ENCODE measurements at places on chromosomes 5 and 9. TPM values are rescaled to one million over a fixed set of nuclear protein-coding genes. Genes with fewer than 3 reads are reported as not detected.

- H3K27me3 ChIP-seq, result no peaks in the 10 kb centered on the region
- DNase-seq, result no peak
- H3K27ac ChIP-seq, result no peak overlapping the region
These were observed 95.4 kb upstream of the RETREG1 start for GRCh38 chr5:16712178-16712577.

- DNase-seq, result no peak
- peaks cover 9% of the 10 kb centered on the region for H3K4me1 ChIP-seq
- H3K27ac ChIP-seq, result no peak overlapping the region
- no peaks in the 10 kb centered on the region for H3K27me3 ChIP-seq
- no peak overlapping the region for H3K4me3 ChIP-seq
These were observed 5.7 kb upstream of the TRAF2 start for GRCh38 chr9:136880651-136881050.

The SMIM15 gene
- 123 TPM for total RNA-seq

The FOXD4L4 gene
- 0.30 TPM for total RNA-seq

- H3K27ac ChIP-seq, result no peak overlapping the region
- DNase-seq, result no peak
- no peaks in the 10 kb centered on the region for H3K4me1 ChIP-seq
- H3K36me3 ChIP-seq, result no peaks in the 10 kb centered on the region
These were observed 70.0 kb downstream of the NLN start for GRCh38 chr5:65791712-65792673.

The CYLC2 gene
- total RNA-seq, result not detected

DNA sequence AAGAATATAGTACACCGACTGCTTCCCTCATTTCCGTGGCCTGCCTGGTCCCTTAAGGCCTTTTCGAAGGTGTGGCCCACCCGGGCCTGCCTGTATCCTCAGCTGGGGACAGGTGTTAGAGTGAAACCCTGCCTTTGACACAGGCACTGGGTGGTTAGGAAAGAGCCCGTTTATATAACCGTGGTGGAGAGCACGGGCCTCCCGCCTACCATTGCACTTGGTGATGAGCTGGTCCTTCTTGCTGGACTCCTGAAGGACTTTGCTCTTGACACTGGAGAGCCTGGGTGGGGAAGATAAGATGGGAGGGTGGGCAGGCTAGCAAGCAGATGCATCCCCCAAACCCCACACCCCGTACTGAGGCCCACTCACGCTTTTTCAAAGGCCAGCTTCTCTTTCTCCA is 2.3 kb downstream of the SPATA24 start:
- DNase-seq, result no peak
- H3K4me3 ChIP-seq, result no peak overlapping the region
- no peaks in the 10 kb centered on the region for H3K4me1 ChIP-seq
- H3K27ac ChIP-seq, result no peak overlapping the region
- H3K36me3 ChIP-seq, result no peaks in the 10 kb centered on the region

The GFI1B gene
- 1.3 TPM for total RNA-seq

DNA sequence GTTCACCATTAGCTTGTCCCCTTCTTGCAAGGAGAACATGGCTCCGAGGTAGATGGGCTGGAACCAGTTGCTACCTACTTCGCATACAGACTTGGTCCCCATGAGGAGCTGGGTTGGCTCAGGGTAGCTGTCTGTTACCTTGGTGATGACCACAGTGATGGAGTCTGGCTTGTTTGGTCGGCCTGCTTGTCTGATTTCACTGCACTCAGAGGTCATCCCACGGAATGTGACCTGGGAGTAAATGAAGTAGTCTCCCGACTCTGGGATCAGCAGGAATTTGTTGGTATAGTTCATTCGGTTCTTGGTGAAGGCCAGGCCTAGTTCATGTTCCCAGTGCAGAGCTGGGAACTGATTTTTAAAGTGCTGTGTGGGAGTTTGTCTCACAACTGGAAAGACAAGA is 15.3 kb downstream of the TNFSF15 start:
- no peak overlapping the region for H3K4me3 ChIP-seq
- no peak for DNase-seq
- H3K27me3 ChIP-seq, result no peaks in the 10 kb centered on the region
- no peaks in the 10 kb centered on the region for H3K36me3 ChIP-seq
- no peaks in the 10 kb centered on the region for H3K4me1 ChIP-seq
- H3K27ac ChIP-seq, result no peak overlapping the region

- no peaks in the 10 kb centered on the region for H3K36me3 ChIP-seq
- no peak overlapping the region for H3K4me3 ChIP-seq
- no peaks in the 10 kb centered on the region for H3K27me3 ChIP-seq
- no peaks in the 10 kb centered on the region for H3K4me1 ChIP-seq
- H3K27ac ChIP-seq, result no peak overlapping the region
These were observed 526.5 kb downstream of the KIF4B start for GRCh38 chr5:155540000-155540595.

- DNase-seq, result no peak
- H3K27ac ChIP-seq, result no peak overlapping the region
- no peaks in the 10 kb centered on the region for H3K27me3 ChIP-seq
- no peak overlapping the region for H3K4me3 ChIP-seq
These were observed 57.6 kb downstream of the ADAMTS2 start for GRCh38 chr5:179287631-179288030.

DNA sequence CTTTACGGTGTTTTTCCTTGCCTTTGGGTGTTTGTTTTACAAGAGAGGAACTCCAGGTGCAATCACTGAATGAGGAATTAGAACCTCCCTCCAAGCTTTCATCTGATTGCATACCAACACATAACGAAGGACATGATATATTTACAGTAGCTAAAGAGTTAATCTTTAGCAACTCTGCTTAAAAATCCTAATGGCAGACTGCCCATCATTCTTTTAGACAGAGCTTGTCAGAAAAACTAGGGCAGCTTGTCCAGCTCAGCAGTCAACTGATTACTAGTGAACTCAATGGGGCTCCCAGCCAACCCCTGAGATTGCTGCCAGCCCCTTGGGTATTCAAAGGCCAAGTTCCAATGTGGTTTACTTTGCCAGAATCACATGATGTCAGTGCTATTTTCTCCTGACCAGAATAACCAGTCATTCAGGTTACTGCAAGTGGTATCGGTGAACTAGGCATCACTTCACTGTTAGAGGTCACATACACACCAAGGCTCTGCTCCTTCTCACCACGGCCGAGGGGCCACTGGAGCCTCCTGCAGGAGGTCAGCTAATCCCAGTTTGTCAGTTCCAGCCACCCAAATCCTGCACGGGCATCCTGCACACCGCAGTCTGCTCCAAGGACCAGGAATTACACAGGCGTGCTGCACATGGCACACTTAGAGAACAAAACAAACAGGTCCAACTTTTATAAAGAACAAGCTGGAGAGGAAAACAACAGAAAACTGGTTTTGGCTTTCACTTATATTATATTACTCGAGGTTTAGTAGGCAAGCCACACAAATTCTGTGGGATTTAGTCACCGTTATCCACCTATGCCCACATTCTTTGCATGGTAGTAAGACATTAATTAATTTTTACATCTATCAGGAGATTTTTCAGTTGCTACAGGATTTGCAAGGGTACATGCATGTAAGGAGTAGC is 62.5 kb downstream of the NFIB start:
- no peaks in the 10 kb centered on the region for H3K27me3 ChIP-seq
- DNase-seq, result peak; percentile 85
- no peaks in the 10 kb centered on the region for H3K36me3 ChIP-seq
- no peak overlapping the region for H3K4me3 ChIP-seq

The RNF183 gene
- total RNA-seq, result 9.2 TPM

GRCh38 chr5:119930490-119930889 is 301.1 kb downstream of the FAM170A start:
- H3K27me3 ChIP-seq, result no peaks in the 10 kb centered on the region
- H3K4me1 ChIP-seq, result no peaks in the 10 kb centered on the region
- no peak overlapping the region for H3K4me3 ChIP-seq
- no peak for DNase-seq
- no peaks in the 10 kb centered on the region for H3K36me3 ChIP-seq
- no peak overlapping the region for H3K27ac ChIP-seq

GRCh38 chr9:101966691-101967090 is 228.2 kb upstream of the GRIN3A start:
- no peak overlapping the region for H3K4me3 ChIP-seq
- H3K27ac ChIP-seq, result no peak overlapping the region
- H3K4me1 ChIP-seq, result no peaks in the 10 kb centered on the region
- no peak for DNase-seq
- no peaks in the 10 kb centered on the region for H3K36me3 ChIP-seq
- no peaks in the 10 kb centered on the region for H3K27me3 ChIP-seq

GRCh38 chr9:132646726-132647125 is 23.1 kb downstream of the DDX31 start:
- no peak overlapping the region for H3K27ac ChIP-seq
- no peaks in the 10 kb centered on the region for H3K4me1 ChIP-seq
- H3K4me3 ChIP-seq, result no peak overlapping the region
- no peaks in the 10 kb centered on the region for H3K36me3 ChIP-seq

DNA sequence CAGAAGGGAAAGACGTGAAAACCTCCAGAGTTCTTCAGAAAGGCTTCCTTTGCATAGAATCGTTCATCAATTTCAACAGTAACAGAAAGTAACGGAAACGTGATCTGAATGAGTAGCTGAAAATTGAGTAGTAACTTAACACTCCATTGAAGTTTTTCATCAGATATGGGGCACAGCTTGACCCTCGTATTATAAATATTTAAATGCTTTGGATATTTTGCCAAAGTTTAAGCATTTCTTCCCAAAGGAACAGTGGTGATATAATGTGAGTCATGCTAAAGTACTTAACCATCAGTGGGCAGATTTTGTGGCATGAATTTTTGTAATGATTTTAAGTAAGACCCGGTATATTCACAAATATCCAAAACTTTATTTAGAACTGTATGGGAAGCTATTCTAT is 67.4 kb upstream of the ADAMTS19 start:
- H3K4me3 ChIP-seq, result no peak overlapping the region
- no peak overlapping the region for H3K27ac ChIP-seq
- no peak for DNase-seq
- no peaks in the 10 kb centered on the region for H3K4me1 ChIP-seq
- no peaks in the 10 kb centered on the region for H3K36me3 ChIP-seq

- no peak overlapping the region for H3K4me3 ChIP-seq
- H3K4me1 ChIP-seq, result no peaks in the 10 kb centered on the region
- H3K27ac ChIP-seq, result no peak overlapping the region
- DNase-seq, result no peak
- no peaks in the 10 kb centered on the region for H3K27me3 ChIP-seq
These were observed 257.5 kb downstream of the NSG2 start for GRCh38 chr5:174303035-174303434.

- no peak overlapping the region for H3K4me3 ChIP-seq
- DNase-seq, result no peak
- H3K27ac ChIP-seq, result no peak overlapping the region
- H3K36me3 ChIP-seq, result no peaks in the 10 kb centered on the region
These were observed 11.8 kb upstream of the GNA14 start for GRCh38 chr9:77659926-77660325.

GRCh38 chr9:1383899-1384455 is 333.8 kb downstream of the DMRT2 start:
- no peak overlapping the region for H3K27ac ChIP-seq
- DNase-seq, result no peak
- no peaks in the 10 kb centered on the region for H3K4me1 ChIP-seq
- no peaks in the 10 kb centered on the region for H3K27me3 ChIP-seq
- no peaks in the 10 kb centered on the region for H3K36me3 ChIP-seq

DNA sequence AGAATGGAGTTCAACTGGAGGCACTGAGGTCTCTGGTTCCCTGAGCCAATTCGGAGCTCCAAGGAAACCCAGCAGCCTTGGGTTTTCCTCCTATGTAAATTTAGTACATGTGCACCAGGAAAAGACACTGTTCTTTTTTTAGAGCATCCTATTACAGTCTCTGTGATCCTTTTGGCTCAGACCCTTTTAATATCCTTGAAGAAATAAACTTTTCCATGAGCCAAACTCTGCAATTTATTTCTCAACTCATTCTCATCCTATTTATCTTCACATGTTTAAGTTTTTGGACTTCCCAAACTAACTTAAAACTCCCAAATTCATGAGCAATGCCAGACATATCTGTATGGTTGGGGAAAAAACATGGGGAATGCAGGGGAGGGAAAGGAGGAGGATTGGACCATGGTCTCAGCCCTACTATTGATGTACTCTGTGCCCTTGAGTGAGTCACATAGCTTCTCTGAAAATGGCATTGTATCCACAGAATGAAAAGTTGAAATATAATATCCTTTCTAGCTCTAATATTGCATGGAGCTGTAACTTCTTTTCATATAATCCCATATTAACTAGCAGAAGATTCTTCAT is 76.6 kb downstream of the PAPPA start:
- no peak for DNase-seq
- H3K27me3 ChIP-seq, result no peaks in the 10 kb centered on the region
- H3K27ac ChIP-seq, result no peak overlapping the region
- H3K4me3 ChIP-seq, result no peak overlapping the region

GRCh38 chr9:38417003-38417945 is 7.0 kb downstream of the IGFBPL1 start:
- peak; percentile 45 for DNase-seq
- no peaks in the 10 kb centered on the region for H3K4me1 ChIP-seq
- no peaks in the 10 kb centered on the region for H3K27me3 ChIP-seq

DNA sequence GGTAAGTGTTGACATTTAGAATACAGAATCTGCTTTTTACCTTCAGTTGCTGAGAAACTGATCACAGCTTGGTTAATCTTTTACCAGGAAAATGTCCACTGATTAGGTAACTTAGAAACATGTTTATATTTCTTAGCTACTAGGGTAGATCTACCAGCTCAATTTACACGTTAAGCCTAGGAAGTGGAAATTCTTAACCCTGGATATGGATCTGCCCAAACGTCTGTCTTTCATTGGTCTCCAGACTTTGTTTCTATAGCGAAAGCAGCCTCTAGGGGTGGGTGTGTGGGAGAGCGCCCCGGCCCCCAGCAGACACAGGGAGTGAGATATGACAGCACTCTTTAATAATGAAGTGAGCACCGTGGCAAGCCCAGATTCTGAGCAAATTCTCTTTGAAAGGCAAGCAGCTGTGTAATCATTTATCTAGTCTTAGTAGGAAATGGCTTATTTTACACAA is 141.6 kb upstream of the ZNF608 start:
- H3K36me3 ChIP-seq, result no peaks in the 10 kb centered on the region
- DNase-seq, result no peak
- H3K27ac ChIP-seq, result peak overlapping the region; percentile 71
- H3K27me3 ChIP-seq, result no peaks in the 10 kb centered on the region
- H3K4me1 ChIP-seq, result no peaks in the 10 kb centered on the region
- H3K4me3 ChIP-seq, result peak overlapping the region; percentile 4

- peaks cover 6% of the 10 kb centered on the region for H3K4me1 ChIP-seq
- H3K27ac ChIP-seq, result peak overlapping the region; percentile 77
- H3K4me3 ChIP-seq, result peak overlapping the region; percentile 97
- DNase-seq, result peak; percentile 35
- H3K36me3 ChIP-seq, result no peaks in the 10 kb centered on the region
These were observed 86.3 kb upstream of the MELK start for GRCh38 chr9:36486329-36486932.

- H3K4me3 ChIP-seq, result no peak overlapping the region
- DNase-seq, result no peak
- H3K36me3 ChIP-seq, result no peaks in the 10 kb centered on the region
These were observed 462.1 kb upstream of the GRAMD2B start for GRCh38 chr5:125961150-125961549.

GRCh38 chr5:172420235-172420939 is 33.9 kb downstream of the SH3PXD2B start:
- no peak overlapping the region for H3K4me3 ChIP-seq
- DNase-seq, result peak; percentile 92
- H3K27me3 ChIP-seq, result no peaks in the 10 kb centered on the region

The NMUR2 gene
- total RNA-seq, result not detected

GRCh38 chr5:54278036-54278830 is 32.1 kb downstream of the ARL15 start:
- no peak overlapping the region for H3K4me3 ChIP-seq
- no peaks in the 10 kb centered on the region for H3K4me1 ChIP-seq
- H3K27ac ChIP-seq, result no peak overlapping the region

The SOHLH1 gene
- not detected for total RNA-seq

Measured in colonic mucosa (tissue), 4 donors.